COR-L47 (cell line): ENCODE measurements at places on chromosomes 5 and 9.

DNA sequence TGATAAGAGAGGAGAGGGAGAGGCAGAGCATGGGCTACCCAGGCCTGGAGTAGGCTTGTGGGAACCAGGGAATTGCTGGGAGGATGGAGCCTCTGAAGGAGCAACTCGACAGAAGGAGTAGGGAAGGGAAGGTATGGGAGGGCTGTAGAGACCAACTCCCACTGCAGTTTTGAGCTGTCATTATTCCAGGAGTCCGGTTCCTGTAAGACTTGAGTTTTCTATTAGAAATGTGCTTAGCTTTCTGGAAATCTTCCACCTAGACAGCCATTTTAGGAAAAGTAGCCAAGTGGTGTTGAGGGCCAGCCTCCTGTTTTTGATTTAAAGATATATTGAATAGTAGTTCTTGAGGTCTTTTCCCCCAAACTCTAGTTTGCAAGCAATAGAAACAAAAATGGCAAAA is 323.5 kb downstream of the LRRC70 start:
- no peak for DNase-seq

GRCh38 chr5:179322071-179323025 is 22.9 kb downstream of the ADAMTS2 start:
- DNase-seq, result no peak

- no peak for DNase-seq
Measured at GRCh38 chr5:167720259-167720658, 571.2 kb upstream of the WWC1 start.

GRCh38 chr5:72720205-72720604 is 96.3 kb upstream of the TNPO1 start:
- DNase-seq, result no peak

GRCh38 chr9:133770076-133770777 is 32.1 kb upstream of the SARDH start:
- no peak for DNase-seq

GRCh38 chr5:98041661-98042060 is 731.8 kb upstream of the RGMB start:
- DNase-seq, result peak; percentile 4

- DNase-seq, result no peak
Measured at GRCh38 chr5:134554319-134555222, 29.1 kb downstream of the JADE2 start.

- no peak for DNase-seq
Measured at GRCh38 chr9:4938496-4938895, 46.6 kb upstream of the JAK2 start.

GRCh38 chr9:19631181-19631580 is 157.7 kb downstream of the SLC24A2 start:
- DNase-seq, result no peak

DNA sequence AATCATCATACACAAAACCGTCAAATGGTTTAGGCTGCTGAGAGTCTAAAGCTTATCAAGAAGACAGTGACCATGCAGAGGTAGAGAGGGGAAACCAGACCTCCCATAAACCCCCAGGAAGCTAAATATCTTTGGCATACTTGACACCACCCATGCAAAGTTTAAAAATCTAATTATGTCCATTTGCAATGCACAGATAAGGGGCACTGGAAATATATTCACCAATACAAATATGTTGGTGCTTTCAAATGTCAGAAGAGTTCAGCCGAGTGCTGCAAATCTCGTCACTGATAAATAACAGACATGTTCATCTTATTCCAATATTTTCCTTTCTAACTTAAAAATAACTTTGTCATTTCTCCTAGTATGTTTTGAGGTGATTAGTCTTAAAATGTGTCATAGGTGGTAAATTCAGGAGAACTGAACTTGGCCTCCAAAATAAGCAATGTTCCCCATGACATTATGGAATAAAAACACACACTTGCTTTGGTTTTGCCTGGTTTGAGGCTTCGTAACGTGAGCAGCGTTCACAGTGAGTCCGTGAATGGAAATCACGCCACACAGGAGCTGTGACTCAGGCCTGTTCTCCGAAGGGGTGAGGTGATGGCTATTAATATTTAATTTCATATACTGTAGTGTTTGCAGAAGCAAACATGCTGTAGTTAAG is 182.2 kb downstream of the AOPEP start:
- DNase-seq, result peak; percentile 3

GRCh38 chr9:127155314-127155960 is 33.0 kb upstream of the ANGPTL2 start:
- no peak for DNase-seq

GRCh38 chr9:76369583-76369982 is 24.6 kb downstream of the RFK start:
- DNase-seq, result peak; percentile 96

DNA sequence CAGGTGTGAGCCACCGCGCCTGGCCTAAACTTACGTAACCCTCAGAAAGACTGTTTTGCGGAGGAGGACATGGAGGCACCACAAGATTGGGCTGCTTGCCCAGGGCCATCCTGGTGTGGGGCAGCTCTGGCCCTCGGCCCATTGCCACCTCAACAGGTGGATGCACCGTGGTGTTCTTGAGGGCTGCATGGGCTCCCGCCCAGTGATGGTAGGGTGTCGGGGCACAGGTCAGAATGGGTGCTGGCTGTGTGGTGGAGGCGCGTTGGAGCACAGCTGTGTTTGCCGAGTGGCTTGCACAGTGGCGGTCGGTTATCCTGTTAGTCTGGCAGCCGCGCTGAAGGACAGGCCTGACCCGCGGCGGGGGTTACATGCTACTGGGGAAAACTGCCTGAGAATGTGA is 196.9 kb downstream of the CACNA1B start:
- no peak for DNase-seq

DNA sequence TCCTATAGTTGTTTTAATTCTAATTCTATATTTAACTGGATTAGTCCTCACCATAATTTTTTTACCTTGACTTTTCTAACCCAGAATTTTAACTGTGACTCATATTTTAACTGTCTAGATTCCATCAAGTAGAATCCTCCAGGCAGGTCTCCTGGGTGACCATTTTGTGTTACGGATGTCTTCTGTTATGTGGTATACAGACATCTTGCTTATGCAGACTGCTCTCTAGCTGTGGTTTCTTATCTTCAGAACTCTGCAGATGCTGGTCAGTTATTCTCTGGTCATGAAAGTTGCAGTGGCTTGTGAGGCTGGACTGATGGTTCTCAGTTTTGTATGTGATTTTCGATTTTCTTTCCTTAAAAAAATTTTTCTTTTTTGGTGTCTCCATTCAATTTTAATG is 139.4 kb downstream of the ATG10 start:
- DNase-seq, result no peak

- DNase-seq, result no peak
Measured at GRCh38 chr5:110401881-110402280, 324.6 kb downstream of the TMEM232 start.

DNA sequence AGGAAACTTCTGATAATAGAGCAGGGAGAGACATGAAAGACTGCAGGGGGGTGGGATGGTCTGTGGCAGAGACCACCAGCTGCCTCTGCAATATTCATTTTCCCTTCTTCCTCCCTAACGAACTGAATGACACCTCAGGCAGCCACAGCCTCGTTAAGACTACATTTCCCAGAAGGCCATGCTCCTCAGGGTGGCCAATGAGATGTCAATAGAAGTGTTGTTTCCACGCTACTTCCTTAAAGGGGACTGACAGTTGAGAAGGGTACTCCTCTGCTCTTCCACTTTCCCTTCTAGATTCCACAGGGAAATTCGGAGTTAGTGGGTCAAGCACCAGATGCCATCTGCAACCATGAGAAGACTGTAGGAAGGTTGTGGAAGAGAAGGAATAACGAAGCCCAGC is 52.0 kb upstream of the DAPK1 start:
- DNase-seq, result no peak

DNA sequence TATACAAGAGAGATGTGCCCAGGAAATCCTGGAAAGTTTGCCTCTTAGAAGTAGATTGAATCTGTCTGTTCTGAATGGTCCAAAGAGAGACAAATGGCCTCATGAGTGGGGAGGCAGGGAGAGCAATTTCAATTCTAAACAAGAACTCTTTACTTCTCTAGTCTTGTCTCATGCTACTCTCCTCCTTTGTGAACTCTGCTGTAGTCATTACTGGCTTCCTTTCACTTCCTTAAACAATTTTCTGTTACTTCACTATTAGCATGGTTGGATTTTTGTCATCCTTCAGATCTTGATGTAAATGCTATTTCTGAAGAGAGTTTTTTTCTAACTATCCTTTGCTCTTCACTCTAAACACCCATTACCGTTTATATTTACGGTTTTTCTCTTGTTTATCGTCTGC is 54.0 kb upstream of the GRIN3A start:
- no peak for DNase-seq

DNA sequence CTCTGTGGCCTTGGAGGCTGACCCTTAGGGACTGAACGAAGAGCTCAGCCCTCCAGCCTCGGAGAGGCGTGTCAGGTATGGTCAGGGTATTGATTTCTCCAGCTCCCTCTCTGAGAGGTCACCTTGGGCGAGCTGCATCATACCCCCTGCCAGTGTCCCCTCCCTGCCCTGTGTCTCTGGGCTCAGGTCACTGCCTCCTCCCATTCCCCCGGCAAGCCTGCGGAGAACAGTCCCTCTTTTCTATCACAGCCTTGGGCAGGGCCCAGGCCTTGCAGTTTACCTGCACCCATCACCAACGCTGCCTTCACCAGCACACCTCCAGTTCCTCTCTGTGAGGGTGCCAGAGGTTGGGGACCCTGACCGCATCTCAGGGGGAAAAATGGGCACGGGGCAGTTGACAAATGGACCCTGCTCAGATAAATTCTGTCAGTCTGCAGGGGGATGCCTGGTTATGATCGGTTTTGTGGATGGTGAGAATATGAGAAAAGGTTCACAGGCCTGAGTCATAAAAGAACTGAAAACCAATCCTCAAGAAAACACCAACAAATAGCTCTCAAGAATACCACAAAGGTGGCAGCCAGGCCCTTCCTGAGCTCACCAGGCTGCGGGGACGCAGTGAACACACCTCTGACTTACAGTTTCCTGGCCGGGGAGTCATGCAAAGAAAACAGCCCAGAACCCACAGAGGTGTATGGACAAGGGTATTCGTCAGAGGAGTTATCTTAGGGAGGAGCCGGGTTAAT is 24.7 kb upstream of the RXRA start:
- no peak for DNase-seq

- DNase-seq, result no peak
Measured at GRCh38 chr9:135061441-135061840, 26.0 kb upstream of the OLFM1 start.

GRCh38 chr5:11378461-11378860 is 525.8 kb downstream of the CTNND2 start:
- DNase-seq, result no peak

- no peak for DNase-seq
Measured at GRCh38 chr5:83641946-83642345, 78.7 kb downstream of the HAPLN1 start.

- DNase-seq, result no peak
Measured at GRCh38 chr9:34520096-34520495, 2.7 kb downstream of the ENHO start.

GRCh38 chr5:148372166-148372725 is 11.5 kb upstream of the FBXO38 start:
- DNase-seq, result no peak

GRCh38 chr9:106753155-106753671 is 109.8 kb upstream of the ZNF462 start:
- DNase-seq, result no peak
